Stimulated activated naive CD4-positive, alpha-beta T cell treated with Interleukin-2 at 50 U/mL for 16 hours (primary cell): ENCODE measurements at places on chromosomes 7 and 10.

- no peak for DNase-seq
Measured at GRCh38 chr10:62442894-62443669, 68.9 kb downstream of the ZNF365 start.

DNA sequence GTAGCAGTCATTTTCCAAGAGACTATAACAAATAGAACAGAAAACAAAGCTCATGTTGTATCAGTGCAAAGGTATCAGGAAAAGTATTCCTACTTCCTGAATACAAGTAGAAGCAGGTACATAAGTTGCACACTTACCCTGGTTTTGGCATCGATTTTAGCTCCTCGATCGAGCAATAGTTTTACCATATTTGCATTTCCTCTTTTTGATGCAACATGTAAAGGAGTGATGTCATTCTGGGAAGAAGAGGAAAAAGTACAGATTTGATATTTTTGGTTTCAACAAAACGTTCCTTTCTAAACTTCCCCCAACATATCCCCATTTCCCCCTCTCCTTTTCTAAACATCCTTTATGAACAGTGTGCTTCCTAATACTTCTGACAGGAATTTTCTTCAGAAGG, 155.1 kb downstream of the ANK3 start:
- DNase-seq = no peak

GRCh38 chr7:87426160-87426559, 49.3 kb downstream of the ABCB4 start:
- no peak for DNase-seq

GRCh38 chr7:43926798-43927123, 525 bp downstream of the UBE2D4 start:
- DNase-seq = no peak

GRCh38 chr7:121874298-121874697, 1.3 kb downstream of the PTPRZ1 start:
- no peak for DNase-seq

- no peak for DNase-seq
Measured at GRCh38 chr10:11713963-11714362, 28.2 kb upstream of the ECHDC3 start.

DNA sequence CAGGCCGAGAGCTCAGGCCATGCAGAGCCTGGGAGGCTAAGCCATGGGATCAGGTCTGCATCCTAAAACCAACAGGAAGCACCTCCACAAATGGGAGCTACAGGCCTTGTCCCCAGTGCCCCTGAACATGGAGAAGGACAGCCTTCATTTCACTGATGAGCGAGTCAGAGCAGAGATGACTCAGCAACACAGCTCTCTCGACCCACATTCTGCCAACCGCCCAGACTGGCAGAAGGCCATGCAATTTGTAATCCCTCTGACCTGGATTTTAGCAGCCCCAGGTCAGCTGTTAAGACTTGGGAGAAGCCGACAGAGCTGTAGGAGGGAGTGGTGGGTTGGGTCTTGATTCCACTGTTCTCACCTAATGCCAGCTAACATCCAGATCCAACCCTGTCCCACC, 25.5 kb downstream of the VOPP1 start:
- DNase-seq = peak; percentile 45

GRCh38 chr10:86284355-86285105, 82.1 kb downstream of the GRID1 start:
- DNase-seq = no peak

- no peak for DNase-seq
Measured at GRCh38 chr10:14904316-14904732, 25.7 kb downstream of the SUV39H2 start.

GRCh38 chr10:18008986-18009385, 57.3 kb downstream of the SLC39A12 start:
- no peak for DNase-seq

GRCh38 chr7:41816111-41816510, 113.2 kb upstream of the INHBA start:
- DNase-seq = no peak

- no peak for DNase-seq
Measured at GRCh38 chr10:122140941-122141623, 130.0 kb upstream of the BTBD16 start.

DNA sequence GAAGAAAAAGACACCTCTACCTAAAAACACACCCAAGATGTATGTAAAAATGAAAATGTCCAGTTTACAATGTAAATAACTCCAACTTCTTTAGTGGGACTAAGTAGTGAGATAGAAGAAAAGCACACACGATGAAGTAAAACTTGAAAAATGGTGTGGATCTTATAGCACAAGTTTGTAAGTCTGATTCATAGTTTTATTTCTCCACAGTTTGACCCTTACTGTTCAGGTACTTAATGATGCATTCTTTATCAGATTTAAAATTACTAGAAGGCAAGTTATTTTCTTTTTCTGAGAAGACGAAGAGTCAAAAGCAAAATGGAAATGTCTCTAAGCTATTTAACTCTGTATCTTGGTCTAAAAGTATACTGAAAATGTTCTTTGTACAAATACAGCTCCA, 6.1 kb downstream of the NAMPT start:
- DNase-seq = no peak

- no peak for DNase-seq
Measured at GRCh38 chr7:135769005-135769802, 20.6 kb upstream of the FAM180A start.

DNA sequence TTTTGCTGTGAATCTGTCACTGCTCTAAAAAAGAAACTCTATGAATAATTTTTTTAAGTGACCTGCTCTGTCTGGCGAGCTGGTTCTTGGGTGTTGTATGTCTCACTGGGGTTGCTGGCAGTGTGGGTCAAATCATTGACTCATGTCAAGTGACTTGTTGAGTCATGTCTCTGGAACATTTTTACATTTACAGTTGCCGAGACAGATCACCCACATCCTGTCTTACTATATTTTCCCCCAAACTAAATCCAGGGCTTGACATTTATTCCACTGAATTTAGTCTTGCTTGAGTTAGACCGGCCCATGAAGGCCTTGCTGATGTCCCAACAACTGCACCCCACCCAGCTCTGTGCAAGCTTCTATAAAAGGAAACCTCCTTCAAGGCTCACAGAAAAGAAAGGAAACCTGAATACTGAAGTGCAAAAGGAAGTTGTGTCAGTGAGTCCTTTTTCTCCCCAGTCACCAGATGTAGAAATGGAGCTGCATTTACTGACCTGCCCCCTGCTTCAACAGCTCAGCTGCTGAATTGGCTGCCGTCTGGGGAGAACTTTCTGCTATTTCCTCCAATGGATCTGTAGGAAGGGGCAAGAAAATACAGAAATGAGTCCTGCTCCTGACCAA, 290.3 kb downstream of the TNS3 start:
- no peak for DNase-seq

DNA sequence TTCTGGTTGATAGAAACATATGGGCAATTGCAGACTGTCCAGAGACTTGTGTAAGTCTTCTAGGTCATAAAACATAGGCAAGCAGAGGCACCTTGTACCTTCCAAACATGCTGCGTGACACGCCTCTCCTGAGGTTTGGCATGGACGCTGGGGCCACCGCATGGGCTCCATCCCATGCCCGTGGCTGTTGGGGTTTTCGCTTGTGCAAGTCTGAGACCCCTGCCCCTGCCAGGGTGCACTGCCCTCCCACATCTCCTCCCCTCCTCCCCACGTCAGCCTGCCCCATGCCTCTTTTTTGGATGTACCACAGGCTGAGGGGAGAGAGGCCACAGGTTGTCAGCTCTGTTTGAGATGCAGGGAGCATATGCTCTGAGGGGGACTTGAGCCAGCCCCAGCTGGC, 19.0 kb downstream of the EIF3B start:
- DNase-seq = no peak

- DNase-seq = peak; percentile 58
Measured at GRCh38 chr10:5551531-5552375, 27.0 kb downstream of the CALML3 start.

GRCh38 chr7:22445140-22445743, 54.7 kb downstream of the STEAP1B start:
- no peak for DNase-seq

- no peak for DNase-seq
Measured at GRCh38 chr10:68075550-68076004, 494 bp upstream of the HERC4 start.

DNA sequence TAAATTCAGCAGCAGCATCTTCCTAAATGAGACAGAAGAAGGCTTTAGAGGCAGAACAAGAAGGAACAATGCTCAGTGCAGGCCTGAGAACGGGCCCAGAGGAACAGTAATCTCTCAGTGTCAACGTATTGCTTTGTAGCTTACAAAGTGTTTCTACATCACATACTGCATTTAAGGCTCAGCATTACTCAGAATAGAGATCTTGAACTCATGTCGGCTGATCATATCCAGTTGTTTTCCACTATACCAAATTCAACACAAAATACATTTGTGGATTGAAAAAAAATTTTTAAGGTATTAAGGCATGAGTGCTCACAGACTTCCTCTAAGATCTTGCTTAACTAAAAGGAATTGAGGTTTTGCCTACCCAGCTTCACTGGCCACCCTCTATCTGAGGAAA, 325.1 kb downstream of the HPSE2 start:
- DNase-seq = no peak

- DNase-seq = no peak
Measured at GRCh38 chr10:7302392-7302906, 108.4 kb downstream of the SFMBT2 start.

- DNase-seq = no peak
Measured at GRCh38 chr7:135164357-135165061, 6.0 kb downstream of the CYREN start.

- no peak for DNase-seq
Measured at GRCh38 chr10:351770-352334, 216.6 kb downstream of the ZMYND11 start.

DNA sequence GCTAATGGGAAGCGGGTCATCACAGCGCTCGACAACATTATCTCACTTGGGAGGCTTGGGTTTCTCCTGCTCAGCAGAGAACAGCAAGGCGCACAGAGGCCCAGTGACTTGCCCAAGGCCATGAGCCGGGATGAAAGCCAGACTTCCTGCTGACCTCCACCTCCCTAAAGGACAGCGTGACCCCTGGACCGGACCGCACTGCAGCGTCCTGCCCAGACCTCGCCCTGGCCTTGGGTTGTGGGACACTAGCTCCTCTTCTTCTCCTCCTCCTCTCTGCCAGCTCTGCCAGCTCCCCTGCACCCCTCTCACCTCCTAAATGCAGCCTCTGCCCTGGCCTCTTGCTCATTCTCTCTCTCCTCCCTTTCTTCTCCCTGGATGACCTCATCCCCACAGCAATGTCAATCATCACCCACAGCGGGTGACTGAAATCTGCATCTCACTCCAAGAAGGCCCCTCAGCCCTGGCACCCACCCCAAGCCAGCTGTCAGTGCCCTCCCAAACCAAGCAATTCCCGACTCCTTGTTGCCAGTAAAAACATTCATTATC, 19.4 kb downstream of the SPOCK2 start:
- no peak for DNase-seq

DNA sequence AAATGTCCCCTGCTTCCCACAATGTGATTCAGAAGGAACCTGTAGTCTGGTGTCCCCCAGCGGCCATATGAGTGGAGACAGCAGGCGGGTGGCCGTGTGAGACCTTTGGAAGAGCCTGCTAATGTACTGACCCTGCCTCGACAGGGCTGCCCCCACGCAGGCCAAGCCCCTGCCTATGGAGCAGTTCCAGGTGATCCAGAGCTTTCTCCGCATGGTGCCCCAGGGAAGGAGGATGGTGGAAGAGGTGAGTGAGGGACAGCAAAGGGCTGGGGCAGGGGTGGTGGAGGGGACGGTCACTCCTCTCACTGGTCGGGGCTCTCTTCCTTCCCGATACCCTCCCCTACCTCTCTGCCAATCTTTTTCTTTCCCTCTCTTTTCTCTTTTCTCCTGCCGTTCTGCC, 55.7 kb downstream of the PALD1 start:
- DNase-seq = no peak

GRCh38 chr7:28900311-28900710, 57.8 kb downstream of the TRIL start:
- DNase-seq = no peak

DNA sequence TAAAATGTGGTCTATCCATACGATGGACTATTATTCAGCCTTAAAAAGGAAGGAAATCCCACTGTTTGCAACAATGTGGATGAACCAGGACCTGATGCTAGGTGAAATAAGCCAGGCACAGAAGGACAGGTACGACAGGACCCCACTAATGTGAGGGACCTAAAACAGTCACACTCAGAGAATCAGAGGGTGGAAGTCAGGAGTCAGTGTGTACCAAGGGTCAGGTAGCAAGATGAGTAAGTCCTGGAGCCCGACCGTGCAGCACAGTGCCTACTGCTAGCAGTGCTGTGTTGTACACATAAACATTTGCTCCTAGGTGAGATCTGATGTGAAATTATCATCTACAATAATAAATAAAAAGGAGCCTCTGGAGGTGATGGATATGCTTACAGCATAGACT, 322.3 kb downstream of the GLRX3 start:
- DNase-seq = no peak

- no peak for DNase-seq
Measured at GRCh38 chr7:112001091-112001826, 204.9 kb downstream of the DOCK4 start.

DNA sequence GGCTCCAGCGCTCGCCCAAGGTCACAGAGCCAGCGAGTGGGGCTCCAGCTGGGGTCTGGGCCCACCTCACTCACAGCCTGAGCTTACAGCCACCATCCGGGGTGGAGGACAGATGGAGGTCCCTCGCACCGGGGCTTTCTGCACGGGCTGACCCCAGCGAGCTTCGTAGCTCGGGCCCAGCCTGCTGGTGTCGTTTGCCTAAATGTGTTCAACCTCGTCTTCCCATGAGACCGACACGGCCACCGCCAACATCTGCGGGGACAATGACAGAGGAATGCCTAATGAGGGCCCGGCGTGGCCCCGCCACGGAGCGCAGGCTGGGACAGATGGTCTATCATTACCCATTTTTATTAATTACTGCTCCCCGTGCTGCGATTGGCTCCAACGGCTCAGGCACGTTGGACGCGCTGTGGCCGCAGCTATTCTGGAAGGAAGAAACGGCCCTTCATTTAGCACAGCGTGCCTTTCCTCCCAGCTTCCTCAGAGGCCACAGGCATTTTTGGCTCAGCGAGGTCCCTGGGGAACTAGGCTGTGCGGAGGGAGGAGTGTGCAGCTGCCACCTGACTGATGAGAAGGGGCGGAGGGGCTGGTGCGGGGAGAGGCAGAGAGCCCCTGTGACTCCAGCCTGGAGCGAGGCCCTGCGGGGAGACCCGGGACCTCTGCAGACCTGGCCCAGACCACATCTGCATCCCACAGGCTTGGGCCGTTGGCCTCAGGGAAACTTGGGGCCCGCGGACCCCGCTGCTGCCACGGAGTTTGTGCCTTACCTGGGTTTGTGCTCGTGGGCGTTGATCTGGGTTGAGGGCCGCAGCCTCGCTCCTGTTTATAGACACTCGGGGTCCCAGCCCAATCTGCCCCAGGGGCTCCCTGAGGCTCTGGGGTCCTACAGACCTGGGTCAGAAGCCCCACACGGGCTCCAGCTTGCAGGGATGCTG, 22.9 kb upstream of the ELFN1 start:
- no peak for DNase-seq
